ENCODE measurements at places on chromosomes 7 and 10.

- DNase-seq: no peak
These were observed 306.2 kb downstream of the FRMD4A start for GRCh38 chr10:14024329-14025202.

DNA sequence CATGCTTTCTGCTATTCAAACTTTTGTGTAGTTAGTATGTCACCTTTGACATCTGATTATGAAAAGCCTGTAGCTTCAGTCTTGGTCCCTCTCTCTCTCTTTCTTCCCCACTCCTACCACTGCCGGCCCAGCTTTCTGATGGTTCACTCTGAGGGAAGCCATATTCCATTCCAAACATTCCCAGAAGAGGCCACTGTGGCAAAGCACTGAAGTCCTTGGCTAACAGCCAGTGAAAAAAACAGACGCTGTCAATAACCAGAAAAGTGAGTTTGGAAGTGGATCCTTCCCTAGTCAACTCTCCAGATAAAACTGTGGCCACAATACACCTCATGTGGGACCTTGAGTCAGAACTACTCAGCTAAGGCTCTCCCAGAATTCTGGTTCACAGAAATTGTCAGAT is 950.7 kb upstream of the PHF14 start:
- no peak for DNase-seq

DNA sequence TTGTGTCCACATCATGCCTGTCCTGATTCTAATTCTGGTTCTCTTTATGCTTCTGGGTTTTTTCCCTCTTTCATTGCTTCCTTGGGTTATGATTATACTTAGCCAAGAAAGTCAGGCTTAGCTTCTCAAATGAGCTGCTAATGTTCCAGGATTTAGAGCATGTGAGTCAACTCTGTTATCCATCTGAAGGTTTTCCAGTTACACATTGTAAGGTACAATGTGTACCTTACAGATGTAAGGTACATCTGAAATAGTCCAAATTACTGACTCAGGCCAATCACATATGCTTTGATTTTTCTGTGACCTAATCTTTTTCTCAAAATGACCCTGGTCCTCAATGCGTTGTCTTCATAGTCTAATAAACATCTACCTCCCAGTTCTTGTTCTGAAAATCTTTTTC is 13.3 kb upstream of the MIOS start:
- DNase-seq: no peak

GRCh38 chr7:4607311-4607729 is 74.8 kb upstream of the FOXK1 start:
- DNase-seq: no peak

DNA sequence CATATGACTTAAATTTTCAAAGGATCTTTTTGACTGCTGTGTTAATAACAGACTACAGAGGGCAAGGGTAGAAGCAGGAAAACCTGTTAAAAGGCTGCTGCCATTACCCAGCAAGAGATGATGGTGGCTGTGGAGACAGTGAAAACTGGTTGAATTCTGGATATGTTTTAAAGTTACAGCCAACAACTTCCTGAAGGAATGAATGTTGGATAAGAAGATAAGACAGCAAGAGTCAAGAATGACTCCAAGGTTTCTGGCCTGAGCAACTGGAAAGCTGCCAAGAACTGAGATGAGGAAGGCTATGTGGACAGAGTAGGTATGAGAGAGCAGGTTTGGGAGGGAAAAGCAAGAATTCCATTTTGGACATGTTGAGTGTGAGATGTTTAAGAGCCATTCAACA is 19.1 kb downstream of the CNOT4 start:
- no peak for DNase-seq

DNA sequence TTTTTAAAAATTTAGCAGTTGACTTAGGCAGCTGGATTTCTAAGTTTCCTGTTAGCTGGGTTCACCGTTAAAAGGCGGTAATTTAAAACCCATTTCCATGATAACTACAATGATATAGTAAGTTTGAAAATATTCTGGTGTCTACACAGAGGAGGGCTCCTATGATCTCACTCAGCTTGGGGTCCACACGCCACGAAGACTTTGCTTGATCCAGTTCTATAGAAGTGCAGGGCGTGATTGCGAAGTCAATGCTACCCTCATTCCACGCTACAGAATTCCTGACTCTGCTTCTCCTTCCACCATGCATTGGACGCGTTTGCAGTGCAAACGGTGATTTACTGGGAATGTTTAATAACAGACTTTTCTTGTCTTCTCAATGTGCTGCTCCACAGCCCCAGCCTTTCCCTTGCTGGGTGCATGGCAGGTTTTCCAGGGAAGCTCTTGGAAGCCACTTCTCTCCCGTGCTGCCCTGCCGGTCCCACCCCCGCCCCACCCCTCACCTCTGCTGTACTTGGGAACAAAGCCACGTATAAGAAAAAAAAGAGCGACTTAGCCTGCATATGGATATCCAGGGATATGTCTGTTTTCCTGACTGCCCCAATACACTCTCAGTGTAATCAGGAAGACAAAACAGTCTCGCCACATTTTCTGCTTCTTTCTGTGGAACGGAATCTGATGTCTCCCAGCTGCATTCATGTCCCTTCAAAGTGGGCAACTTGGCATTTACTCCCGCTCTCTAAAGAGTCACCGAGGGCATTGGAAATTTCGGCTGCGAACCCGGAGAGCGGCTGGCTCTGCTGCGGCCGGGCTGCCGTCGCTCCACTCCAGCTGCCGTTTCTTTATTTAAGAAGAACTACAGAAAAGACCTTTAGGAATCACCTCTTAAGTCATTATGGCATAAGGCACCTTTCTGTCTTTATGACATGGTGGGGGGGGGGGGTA is 434.4 kb upstream of the MGMT start:
- no peak for DNase-seq

DNA sequence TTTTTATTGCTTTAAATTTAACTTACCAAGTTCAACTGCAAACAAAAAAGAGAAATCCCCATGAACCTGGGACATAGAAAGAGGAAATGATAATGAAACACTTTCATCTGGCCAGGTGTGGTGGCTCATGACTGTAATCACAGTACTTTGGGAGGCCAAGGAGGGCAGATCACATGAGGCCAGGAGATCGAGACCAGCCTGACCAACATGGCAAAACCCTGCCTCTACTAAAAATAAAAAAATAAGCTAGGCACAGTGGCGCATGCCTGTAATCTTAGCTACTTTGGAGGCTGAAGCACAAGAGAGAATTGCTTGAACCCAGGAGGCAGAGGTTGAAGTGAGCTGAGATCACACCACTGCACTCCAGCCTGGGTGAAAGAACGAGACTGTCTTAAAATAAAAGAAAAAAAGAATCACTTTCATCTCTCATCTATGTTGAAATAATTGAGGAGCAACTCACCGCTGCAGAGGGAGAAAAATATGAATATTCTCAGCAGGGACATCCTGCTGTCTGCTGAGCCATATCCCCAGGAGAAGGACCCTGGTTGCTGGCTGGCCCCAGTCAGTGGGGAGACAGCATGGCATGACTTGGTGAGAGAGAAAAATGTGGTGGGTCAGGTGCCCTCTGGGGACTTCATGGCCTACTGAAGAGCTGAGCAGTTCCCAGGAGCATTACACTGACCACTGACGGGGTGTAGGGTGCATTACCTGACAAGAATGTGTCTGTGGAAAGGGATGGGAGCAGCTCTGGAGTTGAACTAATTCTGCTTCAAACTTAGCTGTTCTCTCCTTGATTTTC is 22.8 kb upstream of the TARP start:
- DNase-seq: no peak

GRCh38 chr10:52071814-52072213 is 242.3 kb upstream of the DKK1 start:
- no peak for DNase-seq

- DNase-seq: no peak
These were observed 819.3 kb upstream of the CELF2 start for GRCh38 chr10:10198363-10198762.

- peak; percentile 41 for DNase-seq
These were observed 2.0 kb downstream of the IFRD1 start for GRCh38 chr7:112452102-112452888.

- no peak for DNase-seq
These were observed 212.0 kb downstream of the TSPAN12 start for GRCh38 chr7:120645966-120646365.

- DNase-seq: no peak
These were observed 268.9 kb downstream of the PLXDC2 start for GRCh38 chr10:20085115-20085514.

- DNase-seq: no peak
These were observed 37.5 kb downstream of the DENND11 start for GRCh38 chr7:141664450-141664849.

GRCh38 chr10:3452683-3453361 is 280.2 kb upstream of the PITRM1 start:
- DNase-seq: peak; percentile 94

DNA sequence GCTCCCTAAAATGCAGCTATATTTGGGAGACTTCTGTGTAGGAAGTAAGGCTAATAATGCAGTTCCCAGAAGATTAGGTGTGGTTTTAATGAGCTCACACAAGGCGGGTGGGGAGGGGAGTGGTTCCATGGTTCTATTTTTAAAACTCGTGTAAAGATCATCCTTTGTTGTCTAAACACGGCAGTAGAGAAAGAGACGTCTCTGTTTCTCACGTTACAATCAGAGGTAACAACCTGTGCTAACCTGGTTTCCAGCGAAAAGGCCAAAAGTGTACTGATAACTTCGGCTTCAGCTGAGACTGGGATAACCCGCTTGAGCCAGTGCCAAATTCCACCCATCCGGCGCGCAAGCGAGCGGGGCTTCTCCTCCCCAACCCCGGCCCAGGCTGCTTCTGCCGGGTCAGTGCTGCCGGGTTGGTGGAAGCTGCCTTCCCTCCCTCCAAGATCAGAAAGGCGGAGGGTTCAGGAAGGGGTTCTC is 2.5 kb upstream of the MAP3K8 start:
- DNase-seq: no peak
